Activated CD8-positive, alpha-beta T cell treated with anti-CD3 and anti-CD28 coated beads, Interleukin-2, amount 10 ng/mL, durations not matched to agents 7 days and 5 days (primary cell): ENCODE measurements at places on chromosomes 4 and X. TPM values are rescaled to one million over a fixed set of nuclear protein-coding genes. Genes with fewer than 3 reads are reported as not detected.
A peak's percentile ranks its signal among the peaks of the same experiment; 100 is the strongest.

GRCh38 chrX:102720237-102721168, at the start of gene GPRASP3:
Gene GPRASP3 (plus strand): TSS chrX:102720743. CDS start chrX:102748996, 28,253 bp downstream.
- DNase-seq, result peak; percentile 84

The FAM47E gene
- not detected for total RNA-seq

- no peak for DNase-seq
Observed at GRCh38 chrX:119622356-119623232, 16.4 kb upstream of the NKRF start.

DNA sequence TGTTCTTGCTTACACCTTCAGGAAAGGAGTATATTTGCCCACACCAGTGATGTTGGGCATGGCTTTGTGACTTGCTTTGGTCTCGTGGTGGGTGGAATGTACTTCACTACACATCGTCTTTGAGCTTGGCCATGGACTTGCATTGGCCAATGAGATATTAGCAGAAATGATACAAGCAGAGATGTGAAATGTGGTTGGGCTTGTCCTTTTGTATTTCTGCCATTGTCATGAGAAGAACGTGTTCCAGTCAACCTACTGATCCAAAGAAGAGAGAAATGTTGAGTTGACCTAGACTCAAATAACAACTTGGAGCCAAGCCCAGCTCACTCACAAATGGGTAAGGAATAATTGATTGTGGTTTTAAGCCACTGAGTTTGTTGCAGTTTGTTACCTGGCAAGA, 138.4 kb upstream of the ARX start:
- no peak for DNase-seq

The FAM241A gene
- 1.3 TPM for total RNA-seq

GRCh38 chrX:42143866-42144592, 220.7 kb upstream of the CASK start:
- DNase-seq, result no peak

- no peak for DNase-seq
Observed at GRCh38 chr4:104728380-104729122, 233.9 kb upstream of the CXXC4 start.

DNA sequence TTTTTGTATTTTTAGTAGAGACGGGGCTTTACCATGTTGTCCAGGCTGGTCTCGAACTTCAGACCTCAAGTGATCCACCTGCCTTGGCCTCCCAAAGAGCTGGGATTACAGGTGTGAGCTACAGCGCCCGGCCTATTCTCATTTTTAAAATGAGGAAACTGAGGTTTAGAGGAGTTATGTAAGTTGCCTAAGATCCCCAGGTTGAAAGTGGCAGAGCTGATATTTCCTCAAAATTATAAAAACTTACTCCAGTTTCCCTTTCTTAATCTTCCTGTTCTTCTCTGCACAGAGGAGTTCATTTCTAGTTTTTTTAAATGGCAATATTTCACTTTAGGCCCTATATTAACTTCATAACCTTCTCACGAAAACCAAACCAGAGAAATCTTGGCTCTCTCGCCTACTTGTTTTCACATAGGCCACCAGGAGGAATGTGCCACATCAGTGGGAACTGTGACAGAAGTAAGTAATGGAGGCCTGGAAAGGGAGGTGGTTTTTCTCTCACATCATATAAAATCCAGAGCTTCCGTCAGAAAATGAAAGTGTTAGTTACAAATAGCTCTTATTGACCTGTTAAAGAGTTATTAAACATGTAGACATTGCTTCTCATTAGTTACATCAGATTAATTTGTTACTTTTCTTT, 16.1 kb upstream of the RS1 start:
- no peak for DNase-seq

- DNase-seq, result no peak
Observed at GRCh38 chrX:24027985-24028384, 999 bp upstream of the KLHL15 start.

The ZGRF1 gene
- 48.3 TPM for total RNA-seq

GRCh38 chrX:68947882-68948605, 119.2 kb downstream of the EFNB1 start:
- no peak for DNase-seq

- DNase-seq, result no peak
Observed at GRCh38 chr4:176441594-176441993, 121.8 kb downstream of the SPCS3 start.

DNA sequence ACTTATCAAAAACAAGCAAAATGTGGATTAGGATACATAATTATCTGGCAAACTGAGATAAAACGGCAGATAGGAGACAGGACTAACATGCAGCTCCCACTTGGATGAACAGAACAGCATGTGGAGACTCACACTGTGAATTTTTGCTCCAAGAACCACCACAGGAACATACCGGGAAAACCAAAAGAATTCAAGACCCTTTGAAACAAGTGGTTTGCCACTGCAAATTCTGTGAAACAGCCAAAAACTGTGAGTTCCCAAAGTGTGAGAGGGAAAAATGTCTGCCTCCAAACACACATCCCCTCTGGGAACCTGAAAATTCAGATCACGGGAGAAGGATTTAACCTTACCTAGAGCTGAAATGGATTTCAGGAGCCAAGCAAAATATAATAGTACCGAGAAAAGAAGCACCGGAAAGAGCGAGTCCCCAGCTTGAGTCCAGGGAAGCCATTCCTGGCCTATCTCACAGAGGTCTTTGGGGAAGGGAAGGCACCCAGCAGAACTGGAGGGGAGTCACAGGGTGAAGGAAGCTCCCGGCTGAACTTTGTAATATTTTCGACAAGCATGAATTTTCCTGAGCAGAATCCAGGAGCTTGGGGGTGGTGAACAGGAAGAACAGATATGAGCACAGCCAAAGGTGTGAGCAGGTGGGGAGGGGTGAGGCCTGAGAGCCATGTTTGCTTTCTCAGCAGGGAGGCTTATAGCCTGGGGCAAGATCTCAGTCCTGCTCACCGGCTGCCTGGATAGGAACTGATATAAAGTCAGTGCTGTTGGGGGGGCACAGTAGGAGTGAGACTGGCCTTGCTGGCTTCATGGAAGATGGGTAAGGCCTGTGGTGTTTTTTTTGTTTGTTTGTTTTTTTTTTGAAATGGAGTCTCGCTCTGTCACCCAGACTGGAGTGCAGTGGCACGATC, 23.9 kb downstream of the MANBA start:
- no peak for DNase-seq

DNA sequence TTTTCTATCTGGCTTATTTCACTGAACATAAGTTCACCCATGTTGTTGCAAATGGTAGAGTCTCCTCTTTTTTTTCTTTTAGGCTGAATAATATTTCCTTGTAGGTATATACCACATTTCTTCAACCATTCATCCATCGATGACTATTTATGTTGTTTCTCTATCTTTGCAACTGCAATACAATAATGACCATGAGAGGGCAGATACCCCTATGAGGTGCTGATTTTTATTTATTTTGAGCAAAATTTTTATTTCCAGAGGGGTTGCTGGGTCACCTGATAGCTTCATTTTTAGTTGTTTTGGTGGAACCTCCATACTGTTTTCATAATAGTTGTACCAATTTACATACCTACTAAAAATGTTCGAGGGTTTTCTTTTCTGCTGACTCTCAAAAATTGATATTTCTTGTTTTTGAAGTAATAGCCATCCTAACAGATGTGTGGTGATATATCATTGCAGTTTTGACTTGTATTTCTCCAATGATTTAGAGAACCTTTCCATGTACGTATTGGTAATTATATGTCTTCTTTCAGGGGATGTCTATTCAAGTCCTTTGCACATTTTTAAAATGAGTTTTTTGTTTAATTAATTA, 1697.0 kb downstream of the PCDH7 start:
- DNase-seq, result no peak

GRCh38 chrX:16826207-16826606, 39.9 kb downstream of the TXLNG start:
- peak; percentile 20 for DNase-seq

DNA sequence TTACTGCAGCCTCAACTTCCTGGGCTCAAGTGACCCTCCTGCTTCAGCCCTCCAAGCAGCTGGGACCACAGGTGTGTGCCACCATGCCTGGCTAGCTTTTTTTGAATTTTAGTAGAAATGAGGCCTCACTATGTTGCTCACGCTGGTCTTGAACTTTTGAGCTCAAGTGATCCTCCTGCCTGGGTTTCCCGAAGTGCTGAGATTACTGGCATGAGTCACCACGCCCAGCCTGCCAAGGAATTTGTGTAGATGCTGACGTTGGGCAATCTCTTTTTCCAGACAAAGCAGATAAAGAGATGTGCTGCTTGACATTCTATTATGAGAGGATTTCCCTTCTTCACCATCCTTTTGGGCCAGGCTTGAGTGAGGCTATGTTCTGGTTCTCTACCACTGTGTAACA, 254.5 kb upstream of the RPS6KA3 start:
- no peak for DNase-seq

DNA sequence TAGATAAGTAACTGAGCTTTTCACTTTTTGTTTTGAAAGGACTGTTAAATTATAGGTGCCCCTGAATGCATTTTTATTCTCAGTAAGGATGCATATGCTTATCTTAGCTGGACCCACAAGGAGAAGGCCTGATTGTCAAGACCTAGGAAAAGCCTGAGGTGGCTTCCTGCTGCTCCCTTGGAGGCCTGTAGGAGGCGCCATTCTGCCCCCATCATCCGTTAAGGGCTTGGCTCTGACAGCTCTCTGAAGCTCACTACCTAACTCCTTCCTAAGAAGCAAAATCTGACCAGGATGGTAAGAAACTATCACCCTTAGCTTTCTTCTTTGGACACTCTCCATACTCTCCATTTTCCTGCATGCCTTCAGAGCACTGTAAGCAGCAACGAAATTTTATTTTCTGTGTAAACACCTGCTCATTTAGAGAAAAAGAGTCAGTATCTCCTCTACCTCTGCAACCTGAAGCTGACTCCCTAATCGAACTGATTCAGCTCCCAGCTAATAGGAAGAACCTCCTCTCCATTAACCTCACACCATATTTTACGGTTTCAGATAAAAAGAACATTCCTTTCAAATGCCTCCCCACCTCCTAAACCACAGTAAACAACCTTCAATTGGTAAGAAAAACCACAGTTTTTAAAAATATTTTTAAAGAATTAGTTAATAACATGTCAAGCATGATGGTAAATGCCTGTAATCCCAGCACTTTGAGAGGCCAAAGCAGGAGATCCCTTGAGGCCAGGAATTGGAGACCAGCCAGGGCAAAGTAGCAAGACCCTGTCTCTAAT, 73.4 kb upstream of the EDNRA start:
- DNase-seq, result no peak

The ZMAT1 gene
- total RNA-seq, result 3.1 TPM

The PPARGC1A gene
- not detected for total RNA-seq

The MAGEB1 gene
- not detected for total RNA-seq

DNA sequence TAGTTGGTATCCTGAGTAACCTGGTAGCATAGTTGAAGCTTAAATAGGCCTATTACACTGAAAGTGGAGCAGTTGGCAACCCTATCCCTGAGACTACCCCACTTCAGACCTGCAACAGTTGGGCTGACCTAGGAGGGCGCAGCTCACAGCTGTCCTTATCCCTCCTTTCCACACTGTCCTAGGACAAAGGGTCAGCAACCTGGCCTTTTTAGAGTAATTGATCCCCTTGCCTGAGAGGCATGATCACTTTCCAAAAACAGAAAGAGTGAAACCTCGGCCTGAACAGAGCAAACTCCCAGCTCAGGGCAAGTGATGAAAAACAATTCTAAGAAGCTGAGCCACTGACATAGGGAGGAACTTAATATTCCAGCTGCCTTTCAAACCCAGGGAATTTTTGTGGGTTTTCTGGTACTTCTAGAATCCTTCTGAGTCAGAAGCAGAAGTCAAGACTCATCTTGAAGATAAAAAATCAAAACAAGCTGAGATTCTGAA, 94.9 kb upstream of the MYOZ2 start:
- no peak for DNase-seq

The ARMCX4 gene
- total RNA-seq, result 1.5 TPM

- DNase-seq, result no peak
Observed at GRCh38 chr4:113977526-113977855, 2.0 kb downstream of the ARSJ start.

DNA sequence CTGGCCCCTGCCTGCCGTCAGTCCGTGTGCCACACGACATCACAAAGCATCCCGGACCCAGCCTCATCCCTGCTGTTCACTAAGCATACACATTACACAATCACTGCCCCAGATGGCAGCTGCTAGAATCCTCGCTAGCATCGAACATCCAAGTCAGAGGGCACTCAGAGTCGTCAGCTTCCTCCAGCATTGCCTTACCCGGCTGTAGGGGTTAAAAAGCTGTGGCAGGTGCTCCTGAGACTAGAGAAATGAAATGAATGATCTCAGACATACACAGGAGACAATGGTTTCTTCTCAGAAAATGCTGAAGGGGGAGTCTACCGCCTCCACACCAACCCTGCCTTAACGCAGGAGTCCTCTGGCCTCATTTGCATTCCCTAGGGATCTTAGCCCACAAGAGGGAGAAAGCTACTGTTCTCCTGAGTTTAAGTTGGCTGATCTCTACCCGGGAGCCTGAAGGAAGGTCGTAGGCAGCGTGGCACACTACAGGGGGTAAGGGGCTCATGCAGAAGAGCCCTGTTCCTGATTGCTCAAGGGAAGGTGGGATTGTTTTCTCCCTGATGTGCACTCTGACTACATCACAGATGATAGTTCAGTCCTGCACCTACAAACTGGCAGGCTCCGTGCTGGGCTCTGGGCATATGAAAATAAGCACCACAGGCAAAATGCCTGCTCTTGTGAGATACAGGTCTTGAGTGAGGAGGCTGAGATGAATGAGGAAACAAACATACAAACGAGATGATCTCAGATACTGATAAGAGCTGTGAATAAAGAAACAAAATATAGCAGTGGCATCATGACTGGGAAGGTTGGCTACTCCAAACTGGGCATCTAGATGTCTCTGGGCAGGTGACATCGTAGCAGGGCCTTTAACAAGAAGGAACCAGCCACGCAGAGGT, 2.6 kb upstream of the KIAA0232 start:
- DNase-seq, result no peak

The CAPN6 gene
- total RNA-seq, result not detected
